ENCODE measurements at places on chromosomes 3 and 15. TPM values are rescaled to one million over a fixed set of nuclear protein-coding genes. Genes with fewer than 3 reads are reported as not detected.

Gene RMDN3
- total RNA-seq, result 21.1 TPM

Gene SLC15A2
- total RNA-seq, result 2.7 TPM

Gene CPEB1
- total RNA-seq, result 1.9 TPM

Gene ROPN1
- total RNA-seq, result not detected

Gene CNTN4
- 16.2 TPM for total RNA-seq

Gene AGTR1
- not detected for total RNA-seq

Gene GHRL
- total RNA-seq, result not detected

Gene LRRC2
- 0.77 TPM for total RNA-seq

Gene PDZRN3
- 81.9 TPM for total RNA-seq

Gene MB21D2
- 4.0 TPM for total RNA-seq

GRCh38 chr3:71504250-71505036 lies 79.1 kb downstream of the FOXP1 start:
- H3K4me1 ChIP-seq, result peaks cover 2% of the 10 kb centered on the region
- no peaks in the 10 kb centered on the region for H3K27me3 ChIP-seq
- no peak overlapping the region for H3K27ac ChIP-seq
- peak; percentile 76 for DNase-seq

GRCh38 chr3:56086355-56086754 lies 381.9 kb downstream of the ERC2 start:
- DNase-seq, result no peak
- H3K27me3 ChIP-seq, result no peaks in the 10 kb centered on the region
- no peaks in the 10 kb centered on the region for H3K36me3 ChIP-seq
- no peak overlapping the region for H3K27ac ChIP-seq
- H3K4me1 ChIP-seq, result no peaks in the 10 kb centered on the region

DNA sequence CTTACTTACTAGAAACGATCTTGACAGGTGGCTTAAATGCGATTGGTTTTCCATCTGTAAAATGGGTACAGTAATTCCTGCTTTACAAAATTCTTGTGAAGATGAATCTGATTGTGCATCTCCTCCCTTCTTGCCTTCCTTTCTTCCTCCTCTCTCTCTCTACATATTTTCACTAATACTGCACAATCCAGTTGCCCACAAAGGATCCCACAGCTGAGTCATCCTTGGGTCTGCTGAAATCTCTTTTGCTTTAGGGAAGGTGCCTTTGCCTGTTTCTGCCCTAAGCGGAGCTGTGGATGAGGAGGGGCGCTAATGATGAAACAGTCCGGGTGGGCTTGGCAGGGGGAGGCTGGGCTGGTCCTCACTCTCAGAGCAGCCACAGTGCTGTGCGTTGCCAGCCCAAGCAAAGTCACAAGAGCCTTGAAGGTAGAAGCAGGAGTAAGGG lies 46.1 kb downstream of the AMOTL2 start:
- H3K4me3 ChIP-seq, result no peak overlapping the region
- no peaks in the 10 kb centered on the region for H3K27me3 ChIP-seq
- peaks cover 19% of the 10 kb centered on the region for H3K4me1 ChIP-seq
- no peak for DNase-seq

GRCh38 chr3:145849115-145849514 lies 311.9 kb downstream of the PLOD2 start:
- H3K4me3 ChIP-seq, result no peak overlapping the region
- no peaks in the 10 kb centered on the region for H3K4me1 ChIP-seq
- DNase-seq, result no peak
- H3K27ac ChIP-seq, result no peak overlapping the region
- no peaks in the 10 kb centered on the region for H3K36me3 ChIP-seq

GRCh38 chr3:12194209-12194608 lies 35.5 kb upstream of the TIMP4 start:
- no peaks in the 10 kb centered on the region for H3K27me3 ChIP-seq
- H3K36me3 ChIP-seq, result no peaks in the 10 kb centered on the region
- no peak overlapping the region for H3K4me3 ChIP-seq
- no peaks in the 10 kb centered on the region for H3K4me1 ChIP-seq
- DNase-seq, result no peak
- H3K27ac ChIP-seq, result no peak overlapping the region

- no peaks in the 10 kb centered on the region for H3K36me3 ChIP-seq
- no peak overlapping the region for H3K27ac ChIP-seq
- DNase-seq, result no peak
- H3K27me3 ChIP-seq, result peaks cover 5% of the 10 kb centered on the region
Measured at GRCh38 chr3:127210654-127210943, 17.7 kb downstream of the PRR23E start.

GRCh38 chr15:58019503-58020376 lies 45.8 kb downstream of the ALDH1A2 start:
- H3K27ac ChIP-seq, result no peak overlapping the region
- no peak overlapping the region for H3K4me3 ChIP-seq
- no peaks in the 10 kb centered on the region for H3K27me3 ChIP-seq
- H3K36me3 ChIP-seq, result no peaks in the 10 kb centered on the region
- no peak for DNase-seq
- no peaks in the 10 kb centered on the region for H3K4me1 ChIP-seq

DNA sequence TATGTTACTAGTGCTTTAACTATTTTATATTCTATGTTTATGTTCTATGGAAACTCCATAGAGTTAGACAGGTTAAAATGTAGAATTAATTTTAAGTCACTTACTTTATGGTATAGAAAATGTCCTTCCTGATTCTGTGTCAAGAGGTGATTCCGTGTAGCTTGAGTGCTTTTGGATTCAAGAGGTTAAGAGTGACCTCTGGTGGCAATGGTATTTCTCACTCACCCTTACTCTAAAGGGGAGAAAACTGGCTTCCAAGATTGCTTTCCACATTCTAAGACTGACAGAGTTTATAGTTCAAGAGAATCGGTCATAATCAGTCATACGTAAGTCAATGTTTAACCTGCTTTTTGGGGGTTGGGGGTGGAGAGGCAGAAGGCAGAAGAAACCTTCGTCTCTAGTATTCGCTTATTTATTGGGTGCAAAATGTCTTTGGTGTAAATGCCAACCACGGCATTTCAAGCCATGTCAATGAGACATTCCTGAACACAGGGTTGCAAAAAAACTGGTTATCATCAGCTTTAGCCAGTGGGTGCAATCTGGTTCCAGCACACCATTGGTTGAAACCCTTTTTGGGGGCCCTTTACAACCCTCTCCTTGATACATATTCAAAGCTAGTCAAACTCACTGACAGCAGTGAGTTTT lies 92.0 kb upstream of the VGLL3 start:
- H3K4me1 ChIP-seq, result no peaks in the 10 kb centered on the region
- no peaks in the 10 kb centered on the region for H3K27me3 ChIP-seq
- no peak overlapping the region for H3K27ac ChIP-seq
- peak; percentile 82 for DNase-seq
- H3K4me3 ChIP-seq, result no peak overlapping the region

GRCh38 chr3:50118237-50118636 lies 29.5 kb downstream of the RBM5 start:
- H3K27me3 ChIP-seq, result no peaks in the 10 kb centered on the region
- DNase-seq, result no peak
- peak overlapping the region; percentile 29 for H3K27ac ChIP-seq
- peaks cover 59% of the 10 kb centered on the region for H3K36me3 ChIP-seq
- no peak overlapping the region for H3K4me3 ChIP-seq

DNA sequence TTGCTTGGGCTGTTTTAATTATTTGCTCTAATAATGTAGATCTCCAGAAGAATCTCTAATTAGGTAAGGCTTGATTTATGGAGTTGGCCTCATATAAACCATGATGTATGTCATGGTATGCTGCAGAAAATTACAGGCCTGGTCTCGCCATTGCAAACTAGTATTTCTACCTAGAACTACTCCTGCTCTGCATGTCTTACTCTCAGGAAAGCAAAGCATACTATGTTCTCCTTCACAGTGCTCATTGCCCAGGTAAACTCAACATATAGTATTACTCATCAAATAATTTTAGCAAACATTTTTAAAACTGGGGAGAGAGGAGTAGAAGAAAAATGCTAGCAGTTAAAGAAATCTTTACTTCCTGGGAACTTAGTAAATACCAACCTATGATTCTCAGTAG lies 90.7 kb downstream of the FILIP1L start:
- H3K27me3 ChIP-seq, result no peaks in the 10 kb centered on the region
- no peaks in the 10 kb centered on the region for H3K36me3 ChIP-seq
- H3K4me3 ChIP-seq, result no peak overlapping the region
- no peaks in the 10 kb centered on the region for H3K4me1 ChIP-seq

GRCh38 chr3:157159762-157160657 lies at the start of gene CCNL1:
Gene CCNL1, minus strand, starts transcription at chr3:157160147. Its CDS starts 53 bp downstream, at chr3:157160094.
- peak within 1 kb of the TSS; percentile 100 for H3K27ac ChIP-seq
- peaks cover 43% of the 10 kb centered on the region for H3K4me1 ChIP-seq
- DNase-seq, result peak; percentile 99
- peak within 1 kb of the TSS; percentile 93 for H3K4me3 ChIP-seq
- no peaks in the 10 kb centered on the region for H3K27me3 ChIP-seq

DNA sequence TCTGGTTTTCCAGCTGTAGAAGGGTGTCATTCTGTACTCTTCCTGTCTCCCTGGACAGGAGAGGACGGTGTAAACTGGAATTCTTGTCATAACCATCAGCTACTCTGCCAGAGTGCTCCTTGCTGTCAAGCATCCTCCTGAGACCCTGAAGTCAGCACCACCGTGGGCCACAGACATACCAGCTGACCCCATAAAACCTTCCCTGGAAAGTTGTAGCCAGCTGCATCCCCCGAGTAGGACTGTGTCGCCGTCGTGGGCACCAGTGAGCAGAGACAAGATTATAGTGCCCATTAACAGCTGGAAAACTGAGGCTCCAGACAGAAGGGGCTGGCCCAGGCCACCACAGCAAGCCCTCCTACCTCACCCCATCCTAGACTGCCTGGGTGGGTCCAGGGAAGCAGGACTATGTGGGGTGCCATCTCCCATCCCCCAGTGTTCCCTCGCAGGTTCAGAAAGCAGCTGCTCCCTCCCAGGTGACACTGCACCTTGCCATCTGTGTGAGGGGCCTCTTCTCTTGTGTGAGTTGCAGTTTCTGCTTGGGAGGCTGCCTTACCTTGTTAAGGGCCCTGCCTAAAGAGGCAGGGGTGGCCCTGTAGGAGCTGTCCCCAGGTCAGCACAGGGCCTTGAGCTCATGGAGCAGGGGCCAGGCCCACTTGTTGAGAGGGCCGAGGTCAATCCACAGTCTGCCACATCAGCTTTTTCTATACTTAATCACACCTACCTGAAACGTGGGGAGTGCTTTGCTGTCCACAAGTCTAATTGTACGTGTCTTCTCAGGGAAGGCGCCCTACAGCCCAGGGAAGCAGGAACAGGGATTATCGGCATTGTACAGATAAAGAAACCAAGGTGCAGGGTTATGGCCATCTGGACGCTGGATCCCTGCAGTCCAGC lies 191.9 kb upstream of the LINGO1 start:
- no peak overlapping the region for H3K4me3 ChIP-seq
- no peaks in the 10 kb centered on the region for H3K4me1 ChIP-seq
- H3K27me3 ChIP-seq, result peaks cover 40% of the 10 kb centered on the region
- no peak overlapping the region for H3K27ac ChIP-seq
- H3K36me3 ChIP-seq, result no peaks in the 10 kb centered on the region

DNA sequence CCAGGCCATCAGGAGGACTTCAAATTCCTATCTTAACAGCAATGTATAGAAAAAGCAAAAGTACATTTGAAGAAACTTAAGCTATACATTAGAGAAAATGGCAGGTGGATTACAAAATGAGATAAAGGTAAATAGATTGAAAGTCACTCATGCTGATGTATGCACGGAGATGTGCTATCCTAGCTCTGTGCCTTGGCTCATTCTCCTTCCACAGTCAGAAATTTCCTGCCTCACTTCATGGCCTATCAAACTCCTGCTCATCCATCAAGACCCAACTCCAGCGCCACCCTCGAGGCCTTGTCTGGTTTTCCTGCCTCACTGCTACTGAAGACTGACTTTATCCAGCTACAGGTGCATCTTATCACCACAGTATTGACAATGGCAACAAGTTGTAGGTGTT lies 72.9 kb downstream of the NSMCE3 start:
- peak overlapping the region; percentile 22 for H3K27ac ChIP-seq
- no peaks in the 10 kb centered on the region for H3K27me3 ChIP-seq
- no peak overlapping the region for H3K4me3 ChIP-seq
- no peaks in the 10 kb centered on the region for H3K36me3 ChIP-seq

DNA sequence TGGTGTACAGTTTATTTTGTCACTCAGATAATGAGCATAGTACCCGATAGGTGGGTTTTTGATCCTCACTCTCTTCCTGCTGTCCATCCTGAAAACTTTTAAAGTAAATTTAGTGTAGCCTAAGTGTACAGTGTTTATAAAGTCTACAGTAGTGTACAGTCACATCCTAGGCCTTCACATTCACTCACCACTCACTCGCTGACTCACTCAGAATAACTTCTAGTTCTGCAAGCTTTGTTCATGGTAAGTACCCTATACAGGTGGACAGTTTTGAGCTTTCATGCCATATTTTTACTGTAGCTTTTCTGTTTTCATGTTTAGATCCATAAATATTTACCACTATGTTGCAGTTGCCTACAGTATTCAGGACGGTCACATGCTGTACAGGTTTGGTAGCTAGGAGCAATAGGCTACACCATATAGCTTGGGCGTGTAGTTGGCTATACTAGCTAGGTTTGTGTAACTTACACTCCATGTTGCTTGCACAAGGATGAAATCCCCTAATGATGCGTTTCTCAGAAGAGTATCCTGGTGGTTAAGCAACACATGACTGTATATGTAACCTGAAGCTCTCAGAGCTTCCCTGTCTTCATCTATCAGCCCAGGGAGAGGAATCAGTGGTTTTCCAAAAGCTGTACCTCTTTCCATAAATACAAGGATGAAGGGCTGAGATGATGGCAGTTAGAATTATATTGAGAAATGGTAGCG lies 87.6 kb upstream of the SLC25A26 start:
- H3K4me3 ChIP-seq, result no peak overlapping the region
- H3K4me1 ChIP-seq, result no peaks in the 10 kb centered on the region
- DNase-seq, result no peak
- no peaks in the 10 kb centered on the region for H3K36me3 ChIP-seq
- no peak overlapping the region for H3K27ac ChIP-seq

DNA sequence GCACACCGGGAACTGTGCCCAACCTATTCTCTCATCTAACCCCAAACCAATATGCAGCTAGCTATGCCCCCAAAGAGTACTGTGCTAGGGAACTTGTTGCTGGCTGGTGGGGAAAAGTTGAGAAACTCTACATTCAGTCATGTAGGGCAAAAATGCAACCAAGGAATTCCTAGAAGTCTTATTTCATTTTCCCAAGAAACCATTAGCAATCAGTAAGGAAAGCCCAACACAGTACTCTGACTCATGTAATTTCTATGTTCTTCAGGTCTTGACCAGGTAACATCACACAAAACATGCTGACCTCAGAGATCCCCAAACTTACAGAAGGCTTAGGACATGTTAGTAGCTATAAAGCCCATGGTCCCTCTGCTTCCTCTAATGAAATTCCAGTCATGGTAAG lies 52.1 kb downstream of the TASOR start:
- H3K27me3 ChIP-seq, result no peaks in the 10 kb centered on the region
- peaks cover 24% of the 10 kb centered on the region for H3K36me3 ChIP-seq
- DNase-seq, result no peak
- no peak overlapping the region for H3K4me3 ChIP-seq
- no peak overlapping the region for H3K27ac ChIP-seq

- no peak overlapping the region for H3K27ac ChIP-seq
- H3K36me3 ChIP-seq, result no peaks in the 10 kb centered on the region
- H3K4me3 ChIP-seq, result no peak overlapping the region
- no peak for DNase-seq
- no peaks in the 10 kb centered on the region for H3K4me1 ChIP-seq
Measured at GRCh38 chr15:58074452-58074851, 8.9 kb upstream of the ALDH1A2 start.

Measured in cardiac muscle cell (in vitro differentiated cells and primary cell).